ENCODE measurements at places on chromosomes 5 and 9.

DNA sequence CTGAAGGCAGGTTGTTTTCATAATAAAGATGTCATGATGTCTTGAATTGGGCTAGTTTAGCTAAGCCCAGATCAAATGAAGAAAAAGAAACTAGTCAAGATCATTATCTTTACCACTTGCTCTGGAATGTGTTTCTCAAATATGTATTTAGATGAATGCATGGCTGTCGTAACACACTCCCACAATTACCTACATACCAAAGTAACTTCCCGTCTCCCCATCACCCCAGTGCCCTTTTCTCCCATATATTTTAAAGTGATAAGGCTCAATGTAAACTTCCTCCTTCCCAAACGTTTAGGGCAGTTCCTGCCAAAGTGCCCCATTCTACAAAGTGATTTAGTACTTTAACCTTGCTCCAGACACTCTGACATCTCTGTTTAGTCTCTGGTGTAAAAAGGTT is 61.4 kb downstream of the SLC1A3 start:
- DNase-seq, result no peak

- DNase-seq, result no peak
These were observed 13.2 kb upstream of the KIF12 start for GRCh38 chr9:114112325-114112724.

GRCh38 chr9:94802793-94803192 is 76.3 kb downstream of the AOPEP start:
- no peak for DNase-seq

GRCh38 chr5:143390941-143391340 is 12.5 kb downstream of the NR3C1 start:
- no peak for DNase-seq

DNA sequence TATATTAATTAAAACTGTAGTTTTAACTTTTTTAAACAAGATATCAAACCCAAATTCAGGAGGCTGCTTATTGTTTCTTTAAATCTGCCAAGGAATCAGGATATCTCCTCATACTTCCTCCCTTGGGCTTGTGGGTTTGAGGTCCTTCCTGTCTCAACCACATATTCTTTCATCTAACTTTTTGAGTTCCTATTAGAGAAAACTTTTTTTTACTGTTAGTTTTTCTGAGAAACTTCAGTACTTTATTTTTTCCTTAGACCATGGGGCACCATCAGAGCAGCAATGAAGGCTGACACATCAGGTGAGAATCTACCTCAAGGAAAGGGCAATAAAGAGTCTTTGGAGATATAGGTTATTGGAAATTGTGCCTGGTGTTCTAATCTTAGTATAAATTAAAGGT is 56.7 kb downstream of the TSSK1B start:
- DNase-seq, result no peak

GRCh38 chr5:98793223-98793622 is 19.8 kb downstream of the RGMB start:
- no peak for DNase-seq

- DNase-seq, result no peak
These were observed 232.9 kb downstream of the ARRDC3 start for GRCh38 chr5:91150234-91150633.

- no peak for DNase-seq
These were observed 214.3 kb downstream of the ARHGAP26 start for GRCh38 chr5:142984525-142984924.

DNA sequence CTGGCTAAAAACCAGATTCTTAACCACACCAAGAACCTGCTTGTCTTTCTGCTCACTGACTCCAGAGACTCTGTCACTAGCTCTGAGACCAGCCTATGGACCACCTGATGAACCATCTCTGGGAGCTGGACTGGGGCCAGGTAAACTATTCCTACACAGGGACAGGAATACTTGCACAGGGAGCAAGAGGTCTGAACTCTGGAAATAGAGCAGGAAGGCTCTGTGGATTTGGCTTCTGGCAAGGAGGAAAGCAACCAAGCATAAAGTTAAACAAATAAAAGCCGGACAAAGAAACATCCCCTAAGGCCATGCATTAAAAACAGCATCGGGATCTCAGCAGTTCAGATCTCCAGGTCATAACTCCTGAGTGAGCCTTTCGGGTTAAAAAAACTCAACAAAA is 5.6 kb upstream of the SPARC start:
- DNase-seq, result no peak

DNA sequence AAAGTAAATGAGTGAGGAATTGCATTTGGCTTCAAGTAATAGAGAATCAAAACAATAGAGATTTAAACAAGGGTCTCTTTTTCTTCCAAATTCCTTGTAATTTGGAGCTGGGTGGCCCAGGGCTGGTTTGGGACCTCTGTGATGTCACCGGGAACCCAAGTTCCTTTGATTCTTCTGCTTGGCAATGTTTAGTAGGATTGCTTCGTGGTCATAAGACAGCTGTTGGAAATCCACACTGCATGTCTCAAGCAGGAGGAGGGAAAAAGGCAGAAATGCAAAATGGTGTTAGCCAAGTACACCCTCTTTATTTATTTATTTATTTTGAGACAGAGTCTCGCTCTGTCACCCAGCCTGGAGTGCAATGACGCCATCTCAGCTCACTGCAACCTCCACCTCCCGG is 72.6 kb upstream of the IL12B start:
- DNase-seq, result no peak

GRCh38 chr9:97779608-97780007 is 73.4 kb upstream of the FOXE1 start:
- DNase-seq, result no peak

DNA sequence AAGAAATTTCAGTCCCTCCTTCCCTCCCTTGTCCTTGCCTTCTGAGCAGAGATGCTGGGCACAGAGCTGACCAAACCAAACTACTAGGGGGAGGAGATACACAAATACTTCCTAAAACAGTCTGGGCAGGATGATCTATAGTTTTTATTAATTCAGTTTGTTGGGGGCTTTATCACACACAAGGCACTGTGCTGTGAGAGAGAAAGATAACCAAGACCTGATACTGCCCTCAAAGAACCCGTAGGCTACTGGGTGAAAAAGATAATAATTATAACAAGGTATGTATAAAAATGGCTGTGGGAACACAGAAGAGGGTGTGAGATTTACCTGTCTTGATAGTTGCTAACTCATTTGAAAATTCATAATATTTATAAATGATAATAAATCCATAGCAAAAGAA is 354.7 kb downstream of the NDUFS4 start:
- no peak for DNase-seq

DNA sequence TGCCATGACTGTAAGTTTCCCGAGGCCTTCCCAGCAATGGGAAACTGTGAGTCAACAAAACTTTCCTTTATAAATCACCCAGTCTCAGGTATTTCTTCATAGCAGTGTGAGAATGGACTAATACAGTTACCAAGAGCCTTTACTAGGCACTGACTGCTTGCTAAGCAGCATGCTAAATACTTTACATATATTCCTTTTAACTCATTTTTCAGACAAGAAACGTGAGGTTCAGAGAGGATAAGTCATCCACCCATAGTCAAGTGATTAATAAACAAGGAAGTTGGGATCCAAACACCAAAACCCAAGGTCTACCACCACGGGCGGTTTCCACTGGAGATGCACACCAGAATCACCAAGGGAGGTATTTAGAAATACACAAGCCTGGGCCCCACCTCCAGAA is 50.8 kb downstream of the GABBR2 start:
- DNase-seq, result no peak

DNA sequence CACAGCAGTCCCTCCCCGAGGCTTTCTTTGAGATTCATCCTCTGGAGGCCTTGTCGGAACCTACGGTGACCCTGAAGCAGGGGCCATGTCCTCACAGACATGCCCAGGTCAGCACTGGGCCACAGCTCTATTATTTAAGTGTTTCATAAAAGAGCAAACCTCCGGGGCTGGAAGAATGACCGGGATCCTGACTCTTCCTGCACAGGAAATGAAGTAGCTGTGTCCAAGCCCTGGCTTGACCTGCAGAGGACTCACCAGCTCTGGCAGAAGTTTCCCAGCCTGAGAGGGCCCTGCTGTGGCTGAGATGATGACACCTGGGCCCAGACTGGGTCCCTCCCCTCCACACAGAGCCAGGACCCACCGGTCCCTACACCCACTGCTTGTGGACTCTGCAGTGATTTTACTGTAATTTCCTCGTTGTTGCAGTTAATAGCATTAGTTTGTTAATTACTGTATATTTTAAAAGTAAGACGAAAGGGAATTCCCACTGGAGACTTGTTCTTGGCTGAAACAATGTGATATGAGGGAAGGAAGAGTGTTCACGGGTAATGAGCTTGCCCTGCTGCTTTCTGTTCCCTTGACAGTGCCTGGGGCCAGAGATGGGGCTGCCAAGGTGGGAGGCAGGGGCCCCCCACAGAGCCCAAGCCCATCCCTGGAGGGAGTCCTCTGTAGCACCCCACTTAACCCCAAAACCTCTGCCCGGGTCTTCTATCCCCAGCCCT is 72.2 kb downstream of the PCDH1 start:
- no peak for DNase-seq

DNA sequence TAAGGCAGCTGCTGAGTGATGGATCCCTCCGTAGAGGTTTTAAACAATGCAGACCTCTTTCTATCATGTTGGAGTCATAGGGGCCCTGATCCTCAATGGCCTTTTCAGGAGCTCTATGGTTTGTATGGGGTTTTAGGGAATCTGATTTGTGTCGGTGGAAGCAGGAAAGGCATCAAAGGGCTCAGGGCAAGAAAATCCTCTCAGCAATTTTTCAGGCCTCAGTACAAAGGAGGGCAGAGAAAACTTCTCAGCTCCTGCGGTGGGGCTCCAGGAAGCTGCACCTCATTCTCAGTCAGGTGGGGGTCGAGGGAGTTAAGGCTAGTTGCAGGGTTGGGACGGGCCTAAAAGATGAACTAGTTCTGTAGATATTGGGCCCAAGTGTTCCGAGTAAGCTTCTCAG is 35.0 kb downstream of the GLRA1 start:
- no peak for DNase-seq

- no peak for DNase-seq
These were observed 33.7 kb downstream of the AP3B1 start for GRCh38 chr5:78260771-78261170.

- no peak for DNase-seq
These were observed 136.2 kb upstream of the ACO1 start for GRCh38 chr9:32248189-32248712.

- no peak for DNase-seq
These were observed 67.7 kb downstream of the TENT4A start for GRCh38 chr5:6780802-6781391.

DNA sequence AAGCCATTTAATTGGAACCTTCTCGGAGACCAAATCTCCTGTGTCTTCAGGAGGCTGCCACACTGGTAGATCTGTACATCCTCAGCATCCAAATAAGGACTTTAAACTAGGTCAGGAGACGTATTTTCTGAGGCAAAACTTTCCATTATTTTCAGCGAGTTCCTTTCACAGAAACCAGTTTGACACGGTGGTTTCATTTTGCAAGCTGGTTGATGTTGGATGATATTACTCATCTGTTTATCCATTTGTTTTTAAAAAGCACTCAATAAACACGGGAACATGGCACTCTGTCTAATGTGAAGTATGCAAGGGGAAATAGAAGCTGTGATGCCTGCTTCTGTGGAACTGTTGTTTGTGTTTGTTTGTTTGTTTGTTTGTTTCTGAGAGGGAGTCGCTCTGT is 199.6 kb downstream of the ERCC6L2 start:
- DNase-seq, result no peak

DNA sequence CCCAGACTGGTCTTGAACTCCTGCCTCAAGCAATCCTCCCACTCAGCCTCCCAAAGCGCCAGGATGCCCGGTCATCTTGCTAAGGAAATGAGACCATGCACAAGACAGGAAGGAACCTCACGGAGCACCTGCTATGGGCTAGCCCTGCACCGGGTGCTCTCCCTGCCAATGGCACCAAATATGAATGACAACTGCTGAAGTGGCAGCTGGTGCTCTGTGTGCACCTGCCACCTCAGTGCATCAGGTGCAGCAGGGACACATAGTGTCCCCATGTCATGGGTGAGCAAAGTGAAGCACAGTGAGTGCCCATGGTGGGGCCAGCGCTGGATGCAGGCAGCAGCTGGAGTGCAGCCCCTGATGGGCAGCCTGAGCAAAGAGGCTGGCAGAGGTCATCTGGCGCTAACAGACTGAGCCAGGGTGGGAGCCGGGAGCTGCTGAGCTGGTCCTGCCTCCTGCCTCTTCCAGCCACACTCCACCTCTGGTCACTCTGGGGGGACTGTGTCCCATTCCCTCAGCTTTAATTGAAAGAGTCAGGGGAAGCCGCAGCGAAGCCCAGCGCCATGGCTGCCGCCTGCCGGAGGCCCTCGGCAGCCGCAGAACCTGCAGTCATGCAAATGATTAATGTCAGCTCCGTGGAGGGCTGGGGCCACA is 46.4 kb downstream of the BARX1 start:
- no peak for DNase-seq

DNA sequence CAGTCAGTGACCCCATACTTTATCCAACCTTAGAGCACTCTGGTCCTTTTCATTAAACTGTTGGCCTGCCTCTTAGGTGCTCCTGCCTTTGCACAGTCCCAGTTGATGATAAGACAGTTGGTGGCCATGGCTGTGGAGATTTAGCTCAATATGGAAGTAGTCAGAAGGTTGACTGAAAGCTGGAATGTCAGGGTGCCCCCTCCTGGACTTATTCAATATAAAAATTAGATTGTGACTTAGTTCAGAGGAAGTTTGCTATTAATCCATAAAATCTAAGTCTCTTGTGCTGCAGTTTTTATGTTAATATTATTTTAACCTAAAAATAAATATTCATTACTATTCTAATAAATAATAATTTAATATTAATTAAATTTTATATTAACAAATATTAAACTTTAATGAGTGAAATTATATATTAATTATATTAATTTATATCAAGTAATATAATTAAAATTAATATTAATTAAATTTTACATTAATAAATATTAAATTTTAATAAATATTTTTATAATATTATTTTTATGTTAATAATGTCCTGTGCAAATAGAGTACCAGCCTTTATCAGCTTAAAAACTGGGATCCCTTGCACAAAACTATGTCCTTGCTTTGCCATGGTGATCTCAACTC is 77.7 kb upstream of the ADAMTSL1 start:
- DNase-seq, result no peak

GRCh38 chr5:88555674-88556073 is 287.0 kb upstream of the TMEM161B start:
- DNase-seq, result no peak

- no peak for DNase-seq
These were observed 3.0 kb upstream of the PCDH1 start for GRCh38 chr5:141880961-141881801.

DNA sequence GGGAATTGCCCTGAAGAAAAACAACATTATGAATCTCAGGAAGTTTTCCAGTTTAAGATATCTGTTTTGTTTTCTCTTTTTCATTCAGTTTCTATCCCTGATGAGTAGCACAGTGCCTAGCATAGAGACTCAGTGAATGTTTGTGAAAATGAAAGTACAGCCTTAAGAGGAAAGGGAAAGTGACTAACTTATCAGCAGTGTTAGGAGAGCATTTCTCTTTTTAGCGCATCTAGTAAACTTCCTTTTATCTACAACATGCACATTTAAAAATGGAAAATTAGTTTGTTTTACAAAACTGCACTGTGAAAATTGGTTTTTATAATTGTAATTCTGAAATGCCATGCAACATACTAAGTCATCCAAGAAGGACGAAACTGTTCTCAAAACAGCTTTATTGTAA is 110.8 kb downstream of the SMARCA2 start:
- DNase-seq, result no peak

GRCh38 chr9:112194969-112195431 is 19.9 kb upstream of the SUSD1 start:
- DNase-seq, result no peak

Measured in activated CD4-positive, alpha-beta T cell treated with anti-CD3 and anti-CD28 coated beads for 4 hours (primary cell).